ENCODE measurements at places on chromosomes 2 and 18.
A peak's percentile ranks its signal among the peaks of the same experiment; 100 is the strongest.

GRCh38 chr2:232871418-232871834, 1.4 kb downstream of the SNORC start:
- DNase-seq, result no peak

- no peak for DNase-seq
These were observed 84.3 kb upstream of the MAP4K4 start for GRCh38 chr2:101613056-101613704.

DNA sequence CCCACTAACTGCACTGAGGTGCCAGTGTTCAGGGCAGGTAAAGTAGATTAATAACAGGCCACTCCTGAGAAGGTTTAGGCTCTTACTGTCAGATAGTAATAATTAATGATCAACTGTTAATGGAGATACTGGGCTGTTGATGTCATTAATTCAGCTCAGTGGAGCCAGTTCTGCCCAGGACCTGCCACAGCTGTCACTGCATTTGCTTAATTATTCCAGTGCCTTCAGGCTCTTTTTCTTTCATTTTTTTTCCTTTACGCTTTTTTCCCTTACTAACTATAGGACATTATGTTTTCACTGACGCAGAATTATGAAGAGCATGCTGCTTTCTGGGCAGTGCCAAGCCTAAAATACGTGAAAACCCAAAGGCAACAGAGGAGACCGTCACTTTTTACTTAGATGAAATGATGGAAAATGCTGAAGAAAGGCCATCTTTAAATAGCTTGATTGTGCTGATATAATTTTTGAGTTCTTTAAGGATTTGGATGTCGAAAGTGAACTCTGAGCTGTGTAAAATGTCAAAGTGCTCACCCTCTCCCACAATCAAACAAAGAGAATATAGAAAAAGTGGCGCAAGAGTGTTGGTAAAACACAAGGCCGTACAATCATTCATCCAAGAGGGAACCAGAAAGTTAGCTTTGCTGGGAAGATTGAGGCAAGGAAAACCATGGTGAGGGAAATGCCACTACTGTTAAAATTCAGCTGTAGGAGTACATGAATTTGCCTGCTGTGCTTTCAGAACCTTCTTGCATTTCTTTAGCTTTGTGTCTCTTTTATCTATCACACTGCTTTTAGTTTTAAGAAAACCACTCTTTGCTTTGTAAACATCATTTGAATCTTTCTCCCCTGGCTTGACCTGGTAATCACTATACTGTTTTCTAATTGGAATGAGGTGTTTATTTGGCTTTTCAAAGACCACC, 192.0 kb upstream of the ZEB2 start:
- DNase-seq, result no peak

GRCh38 chr2:43217228-43218154, 8.9 kb downstream of the ZFP36L2 start:
- no peak for DNase-seq

DNA sequence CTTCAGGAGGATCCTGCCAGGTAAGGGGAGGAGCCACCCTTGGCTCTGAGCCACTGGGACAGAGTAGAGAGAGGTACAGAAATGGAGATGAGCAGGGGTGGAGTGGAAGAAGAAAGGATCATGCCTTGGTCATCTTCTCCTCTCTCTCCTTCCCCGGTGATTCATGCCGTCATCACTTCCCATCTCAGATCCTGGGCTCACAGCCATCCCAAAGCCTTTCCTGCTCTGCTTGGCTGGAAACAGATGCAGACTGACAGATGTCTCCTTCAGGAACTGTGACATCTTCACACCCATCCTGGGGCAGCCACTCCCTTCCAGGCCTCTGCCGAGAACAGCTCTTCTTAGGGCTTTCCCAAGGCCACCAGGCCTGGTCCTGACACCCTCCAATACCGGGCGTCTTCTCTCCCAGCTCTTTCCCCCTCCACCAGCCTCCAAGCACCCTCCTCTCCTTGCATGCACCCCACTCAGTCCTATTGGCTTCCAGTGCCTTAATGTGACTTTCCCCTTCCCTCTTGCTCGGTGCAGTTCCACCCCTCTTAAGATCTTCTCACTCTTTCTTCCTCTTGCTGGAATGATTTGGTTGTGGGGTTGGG, 58.3 kb upstream of the TNP1 start:
- no peak for DNase-seq

GRCh38 chr18:9249254-9249653, 85.3 kb upstream of the TWSG1 start:
- DNase-seq, result no peak

DNA sequence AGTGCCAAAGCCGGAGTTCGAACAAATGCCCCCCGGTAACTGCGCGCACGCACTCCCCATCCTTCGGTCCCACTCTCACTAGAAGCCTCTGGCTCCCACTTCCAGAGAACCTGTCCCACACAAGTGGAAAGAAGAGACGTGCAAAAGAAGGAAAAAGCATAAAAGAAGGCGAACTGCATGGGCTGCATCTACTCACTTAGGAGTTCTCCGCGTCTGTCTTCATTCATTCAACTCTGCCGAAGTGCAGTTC, 312 bp downstream of the NR4A2 start:
- DNase-seq, result no peak

DNA sequence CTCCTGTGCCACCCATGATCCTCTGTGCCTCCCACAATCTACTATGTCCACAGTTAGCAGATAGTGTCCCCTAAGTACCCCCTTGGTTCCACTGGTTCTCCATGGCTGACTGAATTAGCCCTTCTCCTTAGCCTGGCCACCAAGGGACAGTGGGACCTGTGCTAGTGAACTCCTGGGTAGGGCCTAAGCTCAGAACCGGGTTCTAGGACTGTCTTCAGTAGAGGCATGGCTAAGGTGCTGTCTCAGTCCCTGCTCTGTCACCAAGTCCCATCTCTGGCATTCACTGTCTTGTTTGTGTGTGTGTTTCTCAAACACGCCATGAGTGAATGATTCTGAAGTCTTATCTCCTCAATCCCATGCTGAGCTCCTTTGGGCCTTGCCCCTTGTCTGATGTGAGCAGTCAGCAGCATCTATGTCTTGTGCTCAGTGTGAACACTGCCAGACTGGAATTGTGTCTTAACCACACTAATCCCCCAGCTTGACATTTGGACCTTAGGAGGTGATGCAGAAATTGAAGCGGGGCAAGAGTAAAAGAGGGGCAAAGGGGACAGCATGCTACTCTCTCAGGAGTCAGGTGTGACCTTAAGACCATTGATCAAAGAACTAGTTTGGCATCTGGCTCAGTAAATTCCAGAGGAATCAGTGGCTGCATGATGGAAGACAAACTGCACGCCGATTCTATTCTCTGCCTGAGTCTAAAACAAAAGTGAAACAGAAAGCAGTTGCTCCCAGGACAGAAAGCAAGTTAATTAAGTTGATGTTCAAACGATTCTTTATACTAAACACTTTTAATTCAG, 190.5 kb downstream of the ALPK2 start:
- no peak for DNase-seq

- no peak for DNase-seq
These were observed 374.4 kb downstream of the MTX2 start for GRCh38 chr2:176643646-176644045.

- DNase-seq, result no peak
These were observed 35.4 kb downstream of the PTPN18 start for GRCh38 chr2:130391058-130391871.

DNA sequence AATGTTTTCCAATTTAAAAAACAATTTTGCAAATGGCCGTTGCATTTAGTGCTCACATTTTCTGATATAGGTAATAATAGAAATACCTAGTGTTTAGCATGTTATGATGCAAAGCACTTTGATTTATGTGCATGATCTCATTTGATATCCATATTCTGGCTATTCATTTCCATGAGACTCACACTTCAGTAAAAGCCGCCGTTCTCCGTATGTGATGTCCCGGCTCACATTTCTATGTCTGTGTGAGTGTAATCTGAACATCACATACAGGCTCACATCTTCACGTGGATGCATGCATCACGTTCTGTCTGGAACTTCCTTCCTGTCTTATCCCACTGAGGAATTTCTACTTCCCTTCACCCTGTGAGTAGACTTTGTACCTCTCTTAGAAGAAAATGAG, 45.8 kb downstream of the DCDC2C start:
- DNase-seq, result no peak

DNA sequence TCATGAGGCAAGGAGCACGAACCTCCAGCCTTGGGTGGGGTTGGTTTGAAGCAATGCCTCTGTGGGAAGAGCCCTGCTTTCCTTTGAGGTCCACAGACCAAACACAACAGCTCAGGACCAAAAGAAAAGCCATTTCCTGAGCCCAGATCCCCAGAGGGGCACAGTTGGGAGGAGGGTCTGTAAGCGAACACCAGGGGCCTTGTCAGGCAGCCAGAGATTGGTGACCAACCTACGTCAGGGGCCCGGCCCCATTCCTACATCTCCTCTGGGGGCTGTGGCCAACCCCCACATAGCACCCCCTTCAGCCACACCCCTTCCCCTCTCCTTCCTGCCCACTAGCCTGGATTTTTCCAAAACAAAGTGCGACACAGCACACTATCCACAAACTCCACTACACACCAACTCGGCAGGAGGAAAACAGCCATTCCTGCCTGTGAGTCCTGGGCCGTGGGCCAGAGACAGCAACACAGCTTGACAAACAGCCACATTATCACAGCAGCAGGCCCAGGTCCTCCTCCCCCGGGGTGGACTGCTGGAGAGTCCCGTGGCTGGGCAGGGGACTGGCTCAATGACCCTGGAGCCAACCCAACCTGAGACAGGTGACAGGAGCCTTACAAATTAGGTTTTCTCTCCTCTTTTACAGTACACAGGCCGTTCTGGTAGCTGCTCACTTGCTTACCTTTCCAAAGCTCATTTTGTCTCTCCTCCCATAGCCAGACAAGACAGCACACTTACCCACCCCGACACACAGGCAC, 98.8 kb downstream of the TNS1 start:
- DNase-seq, result no peak

GRCh38 chr2:217107480-217107879, 247.6 kb upstream of the TNP1 start:
- DNase-seq, result no peak

DNA sequence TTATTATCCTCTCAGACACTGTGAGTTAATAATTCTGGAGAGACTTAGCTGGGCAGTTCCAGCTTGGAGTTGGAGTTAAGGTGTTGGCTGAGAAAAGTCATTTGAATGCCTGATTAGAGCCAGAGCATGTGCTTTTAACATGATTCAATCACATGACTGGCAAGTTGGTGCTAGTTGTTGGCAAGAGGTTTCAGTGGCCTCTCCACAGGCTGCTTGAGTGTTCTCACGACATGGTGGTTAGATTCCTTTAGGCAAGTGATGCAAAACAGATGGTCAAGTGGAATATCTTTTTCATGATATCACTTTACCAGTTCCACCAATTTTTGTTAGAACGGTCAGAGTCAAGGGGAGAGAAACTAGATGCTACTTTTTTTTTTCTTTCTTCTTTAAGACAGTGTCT, 262.7 kb upstream of the FN1 start:
- no peak for DNase-seq

DNA sequence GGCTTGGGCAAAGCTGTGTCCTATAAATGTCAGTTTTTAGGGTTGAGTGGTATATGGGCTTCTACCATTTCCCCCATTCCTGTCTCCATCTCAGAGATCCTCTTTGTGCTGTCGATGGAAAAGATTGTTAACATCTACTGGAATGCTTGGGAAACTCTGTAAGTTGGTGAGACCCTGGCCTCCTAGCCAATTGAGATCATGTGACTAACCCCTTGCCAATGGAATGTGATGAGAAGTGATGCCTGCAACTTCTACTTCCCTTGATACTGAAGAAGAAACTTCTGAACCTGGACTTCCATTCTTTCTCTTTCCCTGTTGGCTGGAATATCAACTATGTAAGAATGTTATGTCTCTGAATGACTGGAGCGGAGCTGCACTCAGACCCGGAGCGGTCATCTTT, 14.5 kb downstream of the SLC39A10 start:
- no peak for DNase-seq

- DNase-seq, result peak; percentile 16
These were observed 823 bp upstream of the RNU2-63P start for GRCh38 chr2:88016960-88017779.

DNA sequence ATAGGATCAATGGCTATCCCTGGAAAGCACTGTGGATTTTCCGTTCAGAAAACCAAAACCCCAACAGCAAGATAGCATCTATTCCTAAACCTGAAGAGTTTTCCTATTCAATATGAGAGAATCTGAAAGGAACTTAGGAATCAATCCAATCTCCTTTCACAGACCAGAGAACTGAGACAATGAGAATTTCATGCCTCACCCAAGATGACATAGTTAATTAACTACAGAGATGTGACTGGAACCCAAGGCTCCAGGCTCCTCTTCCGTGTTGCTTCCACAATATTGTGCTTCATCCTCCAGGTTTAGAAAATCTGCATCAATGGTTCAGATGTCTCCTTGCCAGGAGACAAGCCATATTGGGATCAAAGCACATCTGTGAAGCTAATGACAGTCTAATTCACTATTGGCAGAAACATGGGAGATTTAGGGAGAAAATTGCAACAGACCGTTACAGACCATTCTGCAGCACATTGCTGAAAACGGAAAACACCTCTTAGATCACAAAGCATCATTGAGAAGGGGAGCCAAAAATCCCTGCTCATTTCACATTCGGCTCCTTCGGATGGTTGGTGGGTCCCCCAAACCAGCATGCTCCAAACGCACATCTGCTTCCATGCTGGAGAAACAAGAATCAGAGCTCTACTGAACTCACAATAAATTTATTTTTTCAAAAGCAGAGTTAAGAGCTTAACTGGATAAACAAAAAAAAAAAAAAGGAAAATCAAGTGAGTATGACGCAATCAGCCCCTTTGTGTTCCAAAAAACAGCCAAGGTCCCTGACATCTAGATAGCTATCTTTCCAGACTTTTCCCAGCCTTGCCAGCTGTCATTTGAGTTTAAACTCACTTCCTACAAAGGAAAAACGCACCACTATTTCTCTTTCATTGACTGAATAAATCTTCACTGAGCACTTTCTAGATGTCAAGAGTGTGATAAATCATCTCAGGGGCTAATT, 290.3 kb downstream of the C1D start:
- no peak for DNase-seq

DNA sequence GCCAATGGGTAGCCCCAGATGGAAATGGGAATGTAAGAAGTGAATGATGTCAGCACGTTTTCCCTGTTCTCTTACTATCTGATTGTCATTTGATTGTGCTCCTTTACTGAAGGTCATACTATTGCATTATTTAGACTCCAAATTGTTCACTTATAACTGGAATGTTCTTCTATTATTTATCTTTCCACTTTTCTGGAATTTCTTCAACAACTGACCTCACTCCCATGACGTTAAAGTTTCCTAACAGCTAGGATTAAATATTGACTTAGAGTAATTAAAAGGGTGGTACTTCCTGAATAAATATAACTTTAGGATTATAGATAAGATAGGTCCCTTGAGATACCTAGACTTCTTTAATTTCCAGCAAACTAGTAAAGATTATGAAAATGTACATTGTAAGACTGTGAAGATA, 10.9 kb upstream of the GULP1 start:
- DNase-seq, result no peak

DNA sequence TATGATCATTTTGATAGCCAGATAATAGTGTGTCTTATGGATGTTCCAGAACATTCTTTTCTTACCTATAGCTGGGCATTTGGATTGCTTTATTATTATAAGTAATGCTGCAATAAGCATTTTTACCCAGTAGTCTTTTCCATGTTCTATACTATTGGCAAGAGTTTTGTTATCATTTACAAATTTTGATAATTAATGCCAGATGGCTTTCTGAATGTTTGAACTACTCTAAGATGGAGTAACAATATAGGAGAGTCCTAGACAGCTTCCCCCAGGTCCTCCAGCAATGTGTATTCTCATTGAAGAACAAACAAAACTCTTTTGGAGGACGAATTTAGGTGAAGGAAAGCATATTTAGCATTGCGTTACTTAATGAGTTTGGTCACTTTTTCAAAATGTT, 73.0 kb downstream of the INPP4A start:
- no peak for DNase-seq

Measured in GM12878 (cell line).